Activated CD4-positive, alpha-beta T cell treated with anti-CD3 and anti-CD28 coated beads for 4 hours (primary cell): ENCODE measurements at places on chromosomes 3 and 15.
A peak's percentile ranks its signal among the peaks of the same experiment; 100 is the strongest.

DNA sequence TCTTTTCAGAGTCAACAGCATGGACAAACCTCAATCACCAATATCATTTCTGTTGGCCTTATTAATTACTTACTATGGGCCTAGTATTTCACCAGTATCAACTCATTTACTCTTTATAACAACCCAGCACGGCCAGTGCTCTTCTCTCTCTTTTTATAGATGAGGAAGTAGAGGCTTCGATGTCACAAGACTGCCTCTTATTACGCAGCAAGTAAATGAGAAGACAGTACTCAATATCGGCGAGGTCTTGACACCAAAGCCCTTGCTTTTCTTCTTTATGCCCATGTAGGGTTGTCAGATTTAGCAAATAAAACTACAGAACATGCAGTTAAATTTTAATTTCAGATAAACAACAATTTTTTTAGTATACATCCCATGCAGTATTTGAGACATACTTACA lies 99.0 kb upstream of the KCNMB2 start:
- DNase-seq: no peak

DNA sequence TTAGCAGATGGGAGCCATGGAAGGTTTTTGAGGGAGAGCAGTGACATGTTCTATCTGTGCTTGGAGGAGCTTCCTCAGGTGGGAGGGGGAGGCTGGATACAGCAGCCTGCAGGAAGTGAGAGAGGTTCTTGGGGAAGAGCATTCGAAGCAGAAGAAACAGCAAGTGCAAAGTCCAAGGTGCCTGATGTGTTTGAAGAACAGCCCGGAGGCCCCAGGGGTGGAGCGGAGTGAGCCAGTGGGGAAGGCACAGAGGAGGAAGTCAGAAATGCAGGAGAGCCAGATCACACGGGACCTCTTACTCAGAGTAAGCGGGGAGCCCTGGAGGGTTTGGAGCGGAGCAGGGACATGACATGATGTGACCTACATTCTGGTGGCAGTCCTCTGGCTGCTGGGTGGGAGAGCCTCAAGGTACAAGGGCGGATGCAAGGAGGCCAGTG lies 10.8 kb downstream of the ITGA11 start:
- DNase-seq: no peak

DNA sequence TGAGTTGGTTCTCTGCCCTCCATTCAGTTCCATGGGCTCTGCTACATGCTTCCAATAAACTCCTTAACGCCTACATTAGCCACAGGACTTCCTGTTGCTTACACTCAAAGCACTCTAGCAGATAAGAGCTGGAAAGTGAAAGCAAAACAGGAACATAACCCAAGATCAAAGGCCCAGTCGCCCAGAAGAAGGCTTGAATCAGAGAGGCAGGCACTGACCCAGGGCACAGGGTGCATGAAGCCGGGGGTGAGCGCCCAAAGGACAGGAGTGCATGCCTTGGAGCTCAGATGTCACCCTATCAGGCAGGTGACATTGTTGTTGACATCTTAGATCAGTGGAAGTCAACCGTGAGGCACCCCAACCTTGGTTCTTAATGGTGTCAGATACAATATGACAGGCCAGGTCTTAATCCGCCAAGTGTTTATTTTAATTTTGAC lies 235.1 kb downstream of the UACA start:
- DNase-seq: peak; percentile 52

DNA sequence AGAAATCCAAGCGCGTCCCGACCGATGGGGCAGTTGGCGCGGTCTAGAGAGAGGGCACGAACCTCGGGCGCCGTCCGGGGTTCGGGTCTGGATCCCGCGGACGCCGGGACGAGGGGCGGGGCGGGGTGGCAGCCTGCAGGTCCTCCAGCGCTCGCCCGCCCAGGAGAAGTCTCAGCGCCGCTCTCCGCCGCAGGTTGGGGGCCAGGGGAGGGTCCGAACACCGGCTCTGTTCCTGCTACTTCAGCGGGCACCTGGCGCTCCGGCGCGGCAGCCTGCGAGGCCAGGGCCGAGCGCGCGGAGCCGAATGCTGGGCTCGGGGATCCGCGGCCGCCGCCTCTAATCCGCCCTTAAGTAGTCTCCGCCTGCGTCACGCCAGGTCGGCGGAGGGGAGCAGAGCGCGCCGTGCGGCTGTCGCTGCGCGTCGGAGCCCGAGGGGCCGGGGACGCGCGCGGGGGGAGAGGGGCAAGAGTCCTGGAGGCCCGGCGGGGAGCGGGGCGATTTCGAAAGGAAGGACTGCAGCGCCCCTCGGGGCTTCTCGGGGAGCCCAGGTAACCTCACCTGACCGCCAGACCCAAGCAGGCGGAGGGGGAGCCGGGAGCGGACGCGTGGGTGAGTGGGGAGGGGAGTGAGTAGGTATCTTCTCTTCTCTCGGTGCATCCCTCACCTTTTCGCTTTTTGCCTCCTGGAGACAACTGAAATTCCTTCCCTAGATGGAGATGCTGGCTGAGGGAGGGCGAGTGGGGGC lies at the start of gene GJD2:
TSS of gene GJD2 (minus strand) at position 325 of the 745 bp plus-strand sequence. CDS start 510 bp downstream, outside the sequence.
- no peak for DNase-seq

DNA sequence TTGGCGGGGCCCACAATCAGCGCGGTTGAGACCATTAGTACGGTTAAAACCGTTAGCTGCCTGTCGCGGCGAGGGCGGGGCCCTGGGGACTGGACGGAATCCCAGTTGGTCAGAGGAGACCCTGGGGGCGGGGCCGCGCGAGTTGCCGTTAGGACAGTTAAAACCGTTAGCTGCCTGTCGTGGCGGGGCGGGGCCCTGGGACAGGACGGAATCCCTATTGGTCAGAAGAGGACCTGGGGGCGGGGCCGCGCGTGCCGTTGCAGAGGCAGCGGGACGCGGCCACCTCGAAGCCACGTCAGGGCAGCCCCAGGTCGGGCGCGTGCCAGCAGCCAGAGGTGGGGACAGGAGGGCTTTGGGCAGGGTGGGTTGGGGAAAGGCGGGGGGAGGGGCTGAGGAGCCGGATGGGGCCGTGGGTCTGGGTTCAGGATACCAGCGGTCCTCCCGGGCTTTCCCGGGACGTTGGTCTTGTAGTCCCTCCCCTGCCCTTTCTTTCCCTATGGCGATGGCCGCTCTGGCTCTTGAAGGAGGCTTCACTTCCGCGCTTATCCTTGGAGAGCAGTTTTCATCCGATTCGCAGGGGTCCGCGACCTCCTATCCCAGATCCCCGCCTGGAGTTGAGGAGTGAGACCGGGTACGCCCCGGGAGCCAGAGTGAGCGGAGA lies 28.0 kb downstream of the KLHDC8B start:
- DNase-seq: no peak
